ENCODE measurements at places on chromosomes 12 and 14. TPM values are rescaled to one million over a fixed set of nuclear protein-coding genes. Genes with fewer than 3 reads are reported as not detected.

Gene SCYL2
- polyA plus RNA-seq: 17.0 TPM

Gene SERPINA1
- polyA plus RNA-seq: 0.14 TPM

Gene OLR1
- polyA plus RNA-seq: not detected

Gene DLST
- 11.6 TPM for polyA plus RNA-seq

Gene SYT10
- not detected for polyA plus RNA-seq

Gene KRT73
- 1.4 TPM for polyA plus RNA-seq

Gene KCNA5
- polyA plus RNA-seq: not detected

Gene SLC35E3
- 15.9 TPM for polyA plus RNA-seq

All from CD4-positive, CD25-positive, alpha-beta regulatory T cell (primary cell).